ENCODE measurements at places on chromosomes 1 and 21.

GRCh38 chr1:201702936-201703335, 126.0 kb upstream of the IPO9 start:
- no peak for DNase-seq

DNA sequence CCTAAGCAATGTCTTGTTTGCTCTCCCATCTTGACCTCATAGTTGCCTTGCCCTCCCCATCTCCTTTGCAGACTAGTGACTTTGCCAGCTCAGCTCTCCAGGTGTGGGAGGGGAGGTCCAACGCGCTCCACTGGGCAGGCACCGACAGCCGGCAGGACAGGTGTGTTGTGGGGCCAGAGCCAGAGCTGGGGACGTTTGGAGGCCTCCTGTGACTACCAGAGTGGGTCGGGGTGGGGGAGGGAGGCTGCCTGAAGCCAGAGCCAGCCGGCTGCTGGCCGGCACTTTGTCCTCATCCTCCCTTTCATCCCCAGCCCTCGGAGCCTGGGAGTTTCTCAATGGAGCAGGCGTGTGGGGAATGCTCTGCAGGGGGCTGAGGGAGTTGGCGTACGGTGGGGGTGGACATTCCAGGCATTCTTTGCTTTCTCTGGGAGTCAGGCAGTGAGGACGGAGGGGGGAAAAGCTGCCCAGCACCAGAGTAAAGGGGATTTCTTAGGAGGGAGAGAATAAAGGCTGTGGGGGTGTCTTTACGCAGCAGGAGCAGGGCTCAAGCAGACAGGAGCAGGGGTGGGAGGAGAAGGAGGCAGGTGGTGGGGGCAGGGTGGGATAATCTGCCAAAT, 20.2 kb downstream of the NUAK2 start:
- DNase-seq = no peak

DNA sequence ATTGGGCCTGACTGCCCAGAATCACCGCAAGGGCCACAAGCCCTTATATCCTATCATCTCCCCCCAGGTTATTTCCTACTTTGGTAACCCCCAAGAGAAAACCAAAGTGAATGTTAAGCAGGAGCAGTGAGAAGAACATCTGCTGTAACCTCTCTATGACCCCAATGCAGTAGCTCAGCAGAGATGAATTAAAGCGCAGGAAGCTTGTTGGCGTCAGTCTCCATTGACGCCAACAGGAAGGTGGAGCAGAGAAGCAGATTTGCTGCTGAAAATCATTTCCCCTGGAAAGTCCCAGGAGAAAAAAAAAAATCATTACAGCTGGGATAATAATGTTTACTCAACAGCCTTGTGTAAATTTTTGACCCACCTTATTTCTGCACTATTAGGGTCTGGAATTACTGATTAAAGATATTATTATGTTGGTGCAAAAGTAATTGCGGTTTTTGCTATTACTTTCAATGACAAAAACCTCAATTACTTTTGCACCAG, 33.2 kb upstream of the FAM163A start:
- no peak for DNase-seq

DNA sequence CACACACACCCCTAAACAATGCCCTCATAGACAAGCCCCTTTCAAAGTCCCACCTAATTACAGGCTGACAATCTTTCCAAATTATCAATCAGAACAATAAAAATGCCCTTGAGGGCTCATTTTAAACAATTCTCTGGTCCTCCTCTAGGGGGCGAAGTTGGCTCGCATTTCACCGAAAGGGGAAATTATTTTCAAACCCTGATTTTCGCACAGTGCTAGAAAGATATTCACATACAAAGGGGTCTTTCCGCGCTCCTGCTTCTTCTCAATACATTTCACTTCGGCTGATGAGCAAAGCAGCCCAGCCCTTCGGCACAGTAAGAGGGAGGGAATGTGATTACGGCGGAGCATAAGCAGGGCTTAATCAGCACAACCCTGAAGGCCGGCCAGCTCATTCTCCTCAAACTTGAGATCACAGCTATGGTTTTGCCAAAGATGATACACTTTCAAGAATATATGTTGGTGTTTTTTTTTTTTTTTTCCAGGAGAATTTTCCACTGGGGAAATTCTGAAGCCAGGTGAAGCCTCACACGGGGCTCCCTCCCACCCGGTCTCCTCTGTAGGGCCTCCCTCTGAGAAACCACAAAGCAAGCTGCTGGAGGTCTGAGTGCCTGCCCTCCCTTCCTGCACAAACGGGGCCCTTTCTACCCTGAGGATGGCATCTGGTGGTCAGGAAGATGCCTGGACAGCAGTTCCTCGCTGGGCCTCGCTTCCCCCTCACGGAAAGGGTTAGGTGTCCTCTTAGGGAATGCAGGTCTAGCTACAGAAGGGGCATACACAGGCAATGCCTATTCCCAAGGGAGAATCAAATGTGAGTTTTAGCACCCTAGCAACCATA, 66.9 kb downstream of the GNG12 start:
- peak; percentile 30 for DNase-seq

- DNase-seq = no peak
These were observed 126.2 kb upstream of the SERBP1 start for GRCh38 chr1:67556297-67556900.

- no peak for DNase-seq
These were observed 92.1 kb downstream of the OMA1 start for GRCh38 chr1:58454385-58454784.

DNA sequence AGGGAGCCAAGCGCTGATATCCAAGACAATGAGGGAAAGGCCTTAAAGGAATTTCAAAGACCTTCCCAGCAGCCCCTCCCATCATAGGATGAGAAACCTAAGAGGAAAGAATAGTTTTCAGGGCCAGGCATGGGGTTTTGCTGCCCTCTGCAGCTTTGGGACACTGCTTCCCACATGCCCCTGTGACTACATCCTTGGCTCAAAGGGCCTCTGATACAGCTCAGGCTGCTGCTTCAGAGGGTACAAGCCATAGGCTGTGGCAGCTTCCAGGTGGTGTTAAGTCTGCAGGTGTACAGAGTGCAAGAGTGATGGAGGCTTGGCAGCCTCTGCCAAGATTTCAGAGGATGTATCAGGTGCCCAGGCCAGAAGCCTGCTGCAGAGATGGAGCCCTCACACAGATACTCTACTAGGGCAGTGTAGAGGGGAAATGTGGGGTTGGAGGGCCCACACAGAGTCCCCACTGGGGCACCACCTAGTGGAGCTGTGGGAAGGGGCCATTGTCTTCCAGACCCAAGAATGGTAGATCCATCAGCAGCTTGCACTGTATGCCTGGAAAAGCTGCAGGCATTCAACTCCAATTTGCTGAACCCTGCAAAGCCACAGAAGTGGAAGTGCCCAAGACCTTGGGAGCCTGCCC, 125.8 kb downstream of the SLC45A1 start:
- DNase-seq = no peak

GRCh38 chr1:84613026-84613425, 38.8 kb upstream of the CTBS start:
- no peak for DNase-seq

GRCh38 chr1:32327204-32327603, 8.8 kb downstream of the MARCKSL1 start:
- DNase-seq = no peak

- DNase-seq = no peak
These were observed 46.8 kb upstream of the C1orf198 start for GRCh38 chr1:230915078-230915477.

DNA sequence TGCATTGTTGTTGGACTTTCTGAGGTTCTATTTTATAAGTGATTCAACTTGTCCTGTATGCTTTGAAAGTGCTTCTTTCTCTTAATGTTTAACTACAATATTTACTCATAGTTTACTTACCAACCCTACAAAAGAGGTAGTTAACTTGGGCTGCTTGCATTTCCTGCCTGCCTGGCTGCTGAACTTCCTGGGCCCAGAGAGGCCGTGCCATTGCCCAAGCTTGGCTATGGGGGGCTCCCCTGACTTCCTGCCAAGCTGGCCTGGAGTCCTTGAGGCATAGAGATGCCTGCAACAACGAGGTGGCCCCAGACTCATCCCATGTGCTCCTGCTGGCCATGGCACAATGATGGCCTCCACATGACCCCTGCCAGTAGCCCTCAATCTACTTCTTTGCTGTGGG, 361.6 kb upstream of the PLD5 start:
- no peak for DNase-seq

DNA sequence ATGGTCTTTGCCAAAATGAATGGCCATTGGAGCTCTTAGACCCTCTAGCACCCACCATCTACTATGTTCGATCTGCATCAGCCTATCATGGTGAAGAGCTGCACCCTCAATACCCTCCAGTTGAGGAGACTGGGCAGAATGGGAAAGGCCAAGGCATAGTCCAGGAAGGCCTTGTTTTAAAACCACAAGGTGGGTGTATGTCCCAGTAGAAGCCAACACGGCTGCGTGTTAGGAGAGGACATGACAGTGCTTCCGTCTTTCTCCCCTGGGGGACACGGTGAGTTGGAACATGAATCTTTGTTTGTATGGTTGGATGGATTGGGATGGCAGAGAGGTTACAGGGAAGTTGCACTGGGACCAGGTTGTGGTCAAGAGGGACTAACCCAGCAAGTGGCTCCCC, 18.6 kb upstream of the SH3D21 start:
- DNase-seq = no peak

- no peak for DNase-seq
These were observed 53.6 kb downstream of the TESK2 start for GRCh38 chr1:45437323-45437722.

- DNase-seq = no peak
These were observed 41.9 kb downstream of the LUZP1 start for GRCh38 chr1:23126801-23127200.

DNA sequence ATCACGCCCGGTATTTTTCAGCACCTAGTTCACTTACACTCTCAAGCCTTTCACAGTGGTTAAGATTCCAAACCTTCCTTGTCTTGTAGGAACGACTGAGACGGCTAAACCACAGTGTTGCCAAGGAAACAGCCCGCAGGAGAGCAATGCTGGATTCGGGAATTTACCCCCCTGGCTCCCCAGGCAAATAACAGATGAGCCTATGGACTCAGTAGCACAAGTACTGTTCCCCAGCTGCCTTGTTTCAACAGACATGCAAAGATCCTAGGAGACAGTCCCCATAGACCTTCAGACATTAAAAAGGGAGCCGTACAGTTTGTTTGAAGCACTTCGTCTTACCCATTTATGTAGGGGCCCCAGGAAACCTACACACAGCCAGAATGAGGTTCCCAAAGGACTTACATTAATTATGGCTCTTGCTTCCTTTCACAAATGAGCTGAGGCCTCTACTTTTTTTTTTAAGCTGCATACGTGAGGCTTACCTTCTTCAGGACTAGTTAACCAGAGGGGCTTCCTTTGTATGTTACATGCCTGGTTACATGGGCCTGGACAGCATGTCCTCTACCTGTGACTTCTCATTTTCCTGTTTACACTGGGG, 2.7 kb downstream of the SNAPIN start:
- DNase-seq = no peak

DNA sequence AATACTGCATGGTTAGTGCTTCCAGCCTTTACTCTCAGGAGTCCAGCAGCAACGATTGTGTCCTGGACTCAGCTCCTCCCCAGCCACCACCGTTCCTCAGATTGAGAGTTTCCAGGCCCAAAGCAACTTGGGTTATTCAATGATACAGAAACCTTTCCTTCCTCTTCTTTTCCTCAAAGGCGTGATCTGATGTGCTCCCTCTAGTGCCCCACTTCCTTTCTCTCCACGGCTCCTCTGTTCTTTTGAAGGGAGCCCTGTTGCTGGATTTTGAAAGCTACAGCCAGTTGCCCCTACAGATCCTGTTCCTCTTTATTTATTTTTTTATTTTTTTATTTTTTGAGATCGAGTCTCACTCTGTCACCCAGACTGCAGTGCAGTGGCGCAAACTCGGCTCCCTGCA, 14.1 kb downstream of the CRP start:
- no peak for DNase-seq

DNA sequence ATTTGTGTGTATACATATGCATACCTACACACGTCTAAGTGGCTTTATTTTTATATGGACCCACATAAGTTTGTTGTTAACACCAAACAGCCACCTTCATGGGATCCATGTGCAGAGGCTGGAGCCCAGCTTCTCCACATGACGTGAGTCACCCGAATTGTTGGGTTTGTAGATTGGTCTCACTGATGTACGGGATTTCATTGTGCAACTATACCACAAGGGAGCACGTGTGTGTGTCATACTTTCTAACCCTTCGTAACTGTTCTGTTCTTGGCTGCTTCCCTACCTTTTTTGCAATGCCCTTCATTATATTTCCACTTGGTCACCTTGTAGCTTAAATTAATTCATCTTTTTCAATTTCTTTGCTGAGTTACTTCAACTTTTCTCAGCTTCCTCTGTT, 21.0 kb downstream of the SPRTN start:
- DNase-seq = no peak

DNA sequence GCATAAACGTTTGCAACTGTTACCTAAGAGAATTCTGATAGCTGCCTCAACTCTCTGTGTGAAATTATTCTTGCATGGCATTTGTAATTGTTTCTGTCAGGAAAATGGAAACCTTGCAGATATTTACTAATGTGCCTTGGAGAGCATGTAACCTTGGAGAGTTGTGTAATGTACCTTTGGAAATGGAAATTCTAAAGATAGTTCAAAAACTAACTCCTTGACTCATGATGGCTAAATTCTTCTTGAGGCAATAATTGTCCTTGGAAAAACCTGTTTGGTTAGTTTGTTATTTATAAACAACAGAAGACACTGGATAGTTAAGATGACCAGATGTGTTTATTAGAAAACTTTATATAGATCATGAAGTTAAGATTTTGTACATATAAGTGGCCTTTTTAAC, 1033.8 kb downstream of the PLA2G4A start:
- DNase-seq = no peak

GRCh38 chr1:5740865-5741860, 251.1 kb downstream of the NPHP4 start:
- no peak for DNase-seq
